ENCODE measurements at places on chromosomes 1 and 21.

DNA sequence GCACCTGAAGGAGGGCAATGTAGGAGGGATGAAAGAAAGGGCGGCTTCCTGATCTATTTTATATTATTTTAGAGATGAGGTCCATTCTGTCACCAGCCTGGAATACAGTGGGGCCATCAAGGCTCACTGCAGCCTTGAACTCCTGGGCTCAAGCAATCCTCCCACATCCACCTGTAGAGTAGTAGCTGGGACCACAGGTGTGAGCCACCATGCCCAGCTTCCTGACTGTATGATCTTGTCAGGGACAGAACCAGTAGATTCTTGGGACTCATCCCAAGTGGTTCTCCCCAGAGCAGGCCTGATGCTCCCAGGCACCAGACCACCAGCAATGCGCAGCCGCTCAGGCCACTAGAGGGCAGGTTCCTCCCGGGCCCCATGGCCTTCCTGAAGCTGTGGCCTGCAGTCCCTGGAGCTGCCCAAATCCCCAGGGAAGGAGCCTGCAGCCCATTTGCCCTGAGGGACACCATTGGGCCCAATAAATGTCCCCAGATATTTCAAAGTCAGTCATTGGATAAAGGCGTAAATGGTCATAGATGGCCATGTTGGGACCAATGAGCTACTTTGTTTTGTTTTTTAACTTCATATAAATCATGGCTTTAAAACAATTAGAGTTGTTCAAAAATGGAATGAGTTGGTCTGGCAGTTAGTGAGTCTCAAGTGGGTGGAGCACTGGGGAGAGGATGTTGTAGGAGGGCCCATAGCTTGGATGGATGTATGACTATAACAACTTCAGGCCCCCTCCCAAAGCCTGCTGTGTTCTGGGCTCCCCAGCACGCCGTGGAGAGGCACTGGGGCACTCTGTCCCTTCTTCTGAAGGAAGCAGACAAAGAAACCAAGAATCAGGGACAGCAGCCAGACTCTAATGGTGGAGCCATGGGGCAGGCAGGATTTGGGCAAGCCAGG lies 44.7 kb upstream of the GOLT1A start:
- no peak for DNase-seq

GRCh38 chr1:201655910-201656309 lies 117.0 kb downstream of the NAV1 start:
- no peak for DNase-seq

DNA sequence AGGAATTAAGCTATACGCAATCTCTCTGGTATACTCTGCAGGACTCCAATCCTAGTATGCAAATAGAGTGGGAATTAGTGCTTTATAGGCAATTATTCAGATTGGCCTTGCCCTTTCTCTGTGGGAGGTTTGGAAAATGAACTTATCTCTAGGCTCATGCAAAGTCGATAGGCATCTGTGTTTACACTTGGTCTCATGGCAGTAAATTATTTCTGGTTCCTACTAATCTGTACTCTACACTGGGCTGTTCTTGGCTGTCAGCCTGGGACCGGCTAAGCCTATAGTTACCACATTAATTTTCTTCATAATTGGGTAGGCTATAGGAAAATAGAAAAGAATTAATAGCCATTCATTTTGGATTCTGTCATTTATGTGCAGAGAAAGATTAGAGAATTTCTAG lies 544.6 kb downstream of the AMY1C start:
- no peak for DNase-seq

- DNase-seq, result no peak
Measured at GRCh38 chr1:203733009-203733863, 31.7 kb upstream of the LAX1 start.

DNA sequence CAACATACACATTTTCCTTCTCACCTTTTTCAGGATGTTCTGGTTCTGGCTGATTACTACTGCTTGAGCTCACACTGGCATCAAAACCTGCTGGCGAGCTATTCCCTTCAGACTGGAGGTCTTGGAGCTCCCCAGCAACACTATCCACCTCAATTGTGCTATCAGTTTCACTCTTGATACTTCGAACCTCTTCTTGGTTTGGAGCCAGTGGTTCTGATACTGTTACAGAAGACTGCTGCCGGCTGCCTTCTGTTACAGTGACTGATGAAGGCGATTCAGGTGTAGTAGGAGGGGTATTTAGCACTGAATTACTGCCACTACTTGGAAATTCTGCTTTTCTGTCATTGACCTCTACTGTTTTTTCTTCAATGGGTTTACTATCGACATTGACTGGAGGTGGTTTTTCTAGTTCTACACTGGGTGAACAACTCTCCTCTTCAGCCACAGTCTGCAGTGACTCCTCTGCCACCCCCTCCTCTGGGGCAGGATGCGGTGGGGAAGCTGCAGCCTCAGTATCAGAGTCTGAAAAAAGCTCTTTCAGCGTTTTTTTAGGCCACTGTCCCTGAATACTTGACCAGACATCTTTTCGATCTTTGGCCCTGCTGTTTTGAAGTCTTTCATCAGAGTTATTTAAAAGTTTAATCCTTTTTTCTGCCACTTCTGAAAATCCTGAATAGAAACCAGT lies 20.7 kb upstream of the RBM34 start:
- no peak for DNase-seq

DNA sequence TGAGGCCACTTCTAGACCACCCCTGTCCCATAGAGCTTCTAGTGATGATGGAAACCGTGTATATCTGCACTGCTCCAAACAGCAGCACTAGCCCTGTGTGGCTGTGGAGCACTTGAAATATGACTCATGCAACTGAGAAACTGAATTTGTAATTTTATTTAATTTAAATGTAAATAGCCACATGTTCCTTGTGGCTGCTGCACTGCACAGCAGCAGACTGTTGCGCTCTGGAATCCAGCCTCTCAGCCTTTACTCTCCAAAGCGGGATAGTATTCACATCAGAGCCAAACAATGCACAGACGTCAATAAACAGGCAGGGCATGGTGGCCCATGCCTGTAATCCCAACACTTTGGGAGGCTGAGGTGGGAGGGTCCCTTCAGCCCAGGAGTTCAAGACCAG lies 12.0 kb downstream of the CAPN2 start:
- no peak for DNase-seq

DNA sequence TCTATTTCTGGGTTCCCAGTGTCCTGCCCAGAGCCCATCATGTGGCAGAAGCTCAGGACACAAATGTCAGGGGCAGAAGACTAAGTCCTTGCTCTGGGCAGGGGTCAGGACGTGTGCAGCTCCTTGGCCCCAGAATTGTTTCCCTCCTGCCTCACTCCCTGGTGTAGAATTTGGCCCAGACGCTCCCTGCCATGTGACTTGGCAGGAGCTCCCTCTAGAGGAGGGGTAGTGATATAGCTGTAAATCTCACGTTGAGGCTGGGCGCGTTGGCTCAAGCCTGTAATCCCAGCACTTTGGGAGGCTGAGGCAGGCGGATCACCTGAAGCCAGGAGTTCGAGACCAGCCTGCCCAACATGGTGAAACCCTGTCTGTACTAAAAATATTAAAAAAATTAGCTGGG lies 91.2 kb downstream of the UBIAD1 start:
- DNase-seq, result no peak

DNA sequence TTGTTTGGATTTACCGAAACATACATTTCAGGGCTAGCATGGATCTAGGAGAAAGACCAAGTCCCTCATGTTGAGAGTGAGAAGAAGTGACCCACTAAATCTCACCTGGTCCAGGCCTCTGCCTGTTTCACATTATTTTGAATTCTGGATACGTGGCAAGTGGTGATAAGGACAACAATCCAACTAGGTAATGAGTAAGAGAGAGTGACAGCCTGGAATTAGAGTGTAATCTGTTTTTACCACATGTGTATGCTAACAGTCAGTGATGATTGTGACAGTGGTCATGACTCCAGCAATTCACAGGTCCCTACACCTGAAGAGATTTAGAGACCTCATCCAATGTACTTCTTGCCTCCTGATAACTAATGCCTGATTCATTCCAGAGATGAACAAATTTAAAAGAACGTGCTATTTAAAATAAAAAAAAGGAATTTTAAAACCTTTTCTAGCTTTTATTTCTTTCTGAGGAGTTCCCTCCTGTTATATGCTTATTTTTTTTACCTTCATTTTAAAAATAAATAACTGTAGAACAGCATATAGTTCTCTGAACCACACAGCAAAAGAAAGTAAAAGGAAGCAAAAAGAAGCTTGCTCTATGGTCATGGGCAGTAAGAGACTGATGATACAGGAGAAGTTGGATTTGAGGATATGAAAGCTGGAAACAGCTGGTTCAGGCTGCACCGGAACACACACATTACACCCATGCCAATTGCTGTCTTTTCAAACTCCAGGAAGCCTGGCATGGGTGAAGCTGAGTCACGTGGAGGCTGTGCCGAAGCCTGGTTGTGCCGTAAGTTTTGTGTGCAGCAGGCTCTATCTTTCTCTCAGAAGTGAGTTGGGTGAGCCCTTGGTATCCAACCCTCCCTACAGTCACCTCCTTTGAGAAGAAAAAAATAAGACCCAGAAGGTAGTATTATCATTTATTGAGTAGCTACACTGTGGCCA lies 14.7 kb downstream of the C1orf116 start:
- DNase-seq, result no peak

GRCh38 chr1:199685369-199685768 lies 342.1 kb upstream of the NR5A2 start:
- DNase-seq, result peak; percentile 66

DNA sequence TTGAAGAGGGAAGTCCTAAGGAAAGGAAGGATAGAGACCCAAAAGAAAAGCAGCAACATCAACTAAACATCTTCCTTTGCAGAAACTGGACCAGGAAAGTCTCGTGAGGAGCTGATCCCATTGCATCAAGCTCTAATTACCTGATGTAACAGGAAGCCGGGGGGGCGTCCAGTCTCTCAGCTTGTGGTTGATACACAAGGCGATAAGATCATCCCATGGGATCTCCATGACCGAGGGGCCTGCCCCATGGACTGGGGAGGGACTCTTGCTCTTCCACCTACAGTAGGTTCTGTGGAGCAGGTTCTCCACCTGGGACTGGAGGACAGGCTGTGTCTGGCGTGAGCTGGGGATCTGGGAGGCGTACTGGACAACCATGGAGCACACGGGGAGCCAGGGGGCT lies 14.8 kb upstream of the LSS start:
- DNase-seq, result no peak

GRCh38 chr1:205985330-205986005 lies 17.7 kb downstream of the RAB7B start:
- DNase-seq, result no peak

- no peak for DNase-seq
Measured at GRCh38 chr1:50416150-50416527, 7.1 kb downstream of the DMRTA2 start.

DNA sequence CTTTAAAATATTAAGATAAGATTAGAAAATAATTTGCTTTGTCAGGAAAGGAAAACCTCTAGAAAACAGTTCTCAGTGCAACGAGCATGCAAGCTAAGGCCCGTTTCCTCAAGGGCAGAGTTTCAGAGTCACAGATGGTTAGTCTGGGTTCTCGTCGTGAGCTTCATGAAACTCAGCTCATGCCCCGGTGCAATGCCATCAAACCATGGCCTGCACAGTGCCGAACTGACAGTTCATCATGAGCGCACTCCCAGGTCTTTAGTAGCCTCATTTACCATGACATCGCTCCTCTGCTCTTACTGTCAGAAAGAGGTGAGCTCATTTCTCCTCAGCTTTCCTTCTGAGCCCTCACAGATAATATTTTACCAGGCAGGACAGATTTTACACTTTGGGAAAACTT lies 319.2 kb downstream of the NTNG1 start:
- DNase-seq, result no peak

- no peak for DNase-seq
Measured at GRCh38 chr1:196608390-196609369, at the start of gene KCNT2. TSS of gene KCNT2 (minus strand) at chr1:196608440. CDS start at chr1:196608309, 131 bp downstream.

DNA sequence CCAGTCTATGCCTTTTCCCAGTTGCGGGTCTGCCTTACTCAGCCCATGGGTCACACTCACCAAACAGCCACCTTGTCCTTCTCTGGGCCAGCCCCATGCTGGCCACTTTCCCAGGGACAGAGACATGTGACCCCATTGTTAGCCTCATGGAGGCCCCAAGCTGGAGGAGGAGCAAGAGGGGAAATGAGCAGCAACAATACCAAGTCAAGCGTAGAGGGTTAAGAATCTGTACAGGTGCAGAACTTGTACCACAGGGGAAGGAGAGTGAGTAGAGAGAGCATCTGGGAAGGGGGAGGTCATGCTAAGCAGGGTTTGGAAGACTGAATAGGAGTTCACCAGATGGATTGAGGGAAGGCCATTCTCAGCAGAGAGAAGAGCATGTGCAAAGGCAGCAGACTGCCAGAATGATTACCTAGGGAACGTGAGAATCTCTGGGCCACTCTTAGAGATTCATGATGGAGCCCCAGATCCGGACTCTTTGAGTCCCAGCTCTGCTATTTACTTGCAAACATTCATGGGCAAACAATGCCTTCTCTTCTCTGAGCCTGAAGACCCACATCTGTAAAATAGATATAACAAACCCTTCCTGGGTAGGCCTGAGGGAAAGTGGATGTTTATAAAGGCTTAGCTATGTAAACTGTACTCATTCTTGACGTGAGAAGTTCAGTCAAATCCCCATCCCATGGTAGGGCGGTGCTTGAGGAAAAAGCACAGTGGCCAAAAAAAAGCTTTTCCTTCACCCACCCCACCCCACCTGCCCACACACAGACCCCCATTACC lies 2.8 kb upstream of the SLC2A1 start:
- no peak for DNase-seq

DNA sequence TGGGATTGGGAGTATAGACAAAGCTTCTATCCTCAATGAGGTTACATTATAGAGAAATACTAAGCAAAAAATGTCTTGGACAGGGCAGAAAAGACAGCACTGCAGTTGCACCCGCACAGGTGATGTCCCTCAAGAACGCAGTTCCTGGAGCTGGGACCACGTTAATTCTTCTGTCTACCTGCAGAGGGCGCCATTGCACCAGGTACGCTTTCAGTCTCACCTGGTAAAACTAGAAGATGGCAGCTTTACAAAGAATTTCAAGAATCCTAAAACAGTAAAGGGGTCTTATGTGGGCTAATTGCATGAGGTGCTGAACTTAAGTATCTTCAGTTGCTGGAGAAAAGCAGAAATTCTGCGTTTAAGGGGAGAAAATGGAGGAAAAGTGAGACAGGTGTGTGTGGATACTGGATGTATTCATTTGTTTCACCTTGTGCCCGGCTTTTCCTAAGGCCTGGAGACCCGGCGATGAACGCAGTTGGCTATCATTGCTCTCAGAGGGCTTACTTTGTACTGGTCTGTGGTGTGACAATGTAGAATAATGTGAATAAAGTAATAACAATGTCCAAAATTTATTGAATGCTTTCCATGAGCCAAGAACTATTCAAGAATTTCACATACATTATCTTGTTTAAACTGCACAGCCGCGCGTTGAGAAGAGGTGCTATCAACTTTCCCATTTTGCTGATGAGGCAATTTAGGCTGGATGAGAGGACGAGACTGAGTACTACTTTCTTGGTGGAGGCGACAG lies 276.3 kb upstream of the GREM2 start:
- DNase-seq, result no peak

- no peak for DNase-seq
Measured at GRCh38 chr1:200221614-200222282, 188.1 kb downstream of the ZNF281 start.

- DNase-seq, result no peak
Measured at GRCh38 chr21:16309250-16309971, 579.6 kb downstream of the USP25 start.

- DNase-seq, result no peak
Measured at GRCh38 chr1:86487131-86487810, 18.5 kb downstream of the CLCA1 start.
